Cortex of kidney (tissue), 1 donor: ENCODE measurements at places on chromosomes 7 and 10.

- no peak for DNase-seq
These were observed 9.8 kb downstream of the UPP1 start for GRCh38 chr7:48098846-48099245.

DNA sequence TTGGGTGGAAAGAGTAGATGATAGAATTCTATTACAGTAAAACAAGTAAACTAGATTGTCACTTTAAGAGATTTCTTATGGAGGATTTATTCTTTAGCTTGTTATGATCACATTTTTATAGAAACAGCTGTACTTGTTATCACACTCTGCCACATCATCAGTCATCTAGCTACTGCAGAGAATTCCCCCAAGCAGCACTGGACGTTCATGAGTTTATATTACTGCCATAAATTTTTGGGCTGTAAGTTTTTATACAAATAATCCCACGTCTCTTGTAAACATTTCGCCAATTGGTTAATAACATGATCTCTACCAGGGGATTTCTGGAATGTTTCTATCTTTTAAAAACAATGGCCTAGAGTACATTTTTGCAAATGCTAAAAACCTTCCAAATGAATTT is 238.8 kb downstream of the POLR1F start:
- DNase-seq, result no peak

- DNase-seq, result no peak
These were observed 38.7 kb downstream of the CALML5 start for GRCh38 chr10:5460468-5461202.

DNA sequence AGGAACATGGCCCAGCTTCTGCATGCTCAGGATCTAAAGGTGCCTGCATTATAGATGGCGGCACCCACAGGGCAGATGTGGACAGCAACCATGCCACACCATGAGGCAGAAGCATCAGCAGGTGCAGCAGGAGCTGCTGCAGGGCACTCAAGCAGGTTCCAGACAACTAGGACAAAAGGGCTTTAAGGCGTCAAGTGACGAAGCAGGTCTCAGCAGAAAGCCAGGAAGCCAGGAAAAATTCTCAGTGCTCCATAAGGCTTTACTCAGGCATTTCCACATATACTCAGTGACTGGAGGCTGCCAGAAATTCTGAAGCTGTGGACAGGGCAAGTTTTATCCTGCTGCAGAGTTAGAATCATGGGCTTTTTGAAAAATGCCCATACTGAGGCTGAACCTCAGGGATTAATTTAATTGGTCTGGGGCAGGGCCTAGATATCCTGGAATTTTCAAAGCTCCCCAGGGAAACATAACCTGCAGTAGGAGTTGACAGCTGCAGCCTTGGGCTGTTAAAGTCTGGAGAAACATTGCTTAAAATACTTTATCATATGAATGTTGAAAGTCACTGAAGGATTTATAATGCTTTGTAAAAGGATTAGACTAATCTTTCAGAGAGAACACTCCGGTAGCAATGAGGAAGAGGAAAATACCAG is 68.1 kb upstream of the RNF148 start:
- no peak for DNase-seq

GRCh38 chr7:106660862-106661720 is at the start of gene CCDC71L:
Gene CCDC71L (minus strand): TSS chr7:106661158. CDS start chr7:106660896, 262 bp downstream.
- DNase-seq, result no peak

DNA sequence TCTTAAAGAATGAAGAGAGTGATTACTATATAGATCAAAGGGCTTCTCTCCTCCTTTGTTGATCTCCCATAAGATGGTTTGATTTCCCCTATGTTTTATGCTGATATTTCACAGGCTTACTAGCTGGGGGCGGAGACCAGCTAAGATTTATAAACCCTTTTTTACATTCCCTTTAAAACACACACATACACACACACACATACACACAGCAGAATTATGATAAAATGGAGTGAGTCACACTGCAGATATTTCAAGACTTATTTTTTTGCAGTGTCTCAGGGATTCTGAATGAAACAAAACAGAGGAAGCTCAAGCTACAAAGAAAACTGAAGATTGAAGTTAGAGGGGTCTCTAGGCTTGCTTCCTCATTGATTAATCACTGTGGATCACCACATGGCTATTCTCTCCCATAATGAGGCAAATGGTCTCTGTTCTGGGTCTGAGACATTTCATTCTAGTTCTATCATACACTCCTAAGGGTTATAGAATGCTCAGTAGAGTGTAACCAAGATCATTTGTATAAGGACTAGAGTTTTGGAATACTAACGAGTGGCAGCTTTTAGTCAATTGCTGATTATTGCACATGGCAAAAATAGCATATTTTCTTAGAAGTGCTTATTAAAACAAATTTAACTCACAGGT is 18.6 kb downstream of the INA start:
- no peak for DNase-seq

- DNase-seq, result no peak
These were observed 15.0 kb downstream of the DAGLB start for GRCh38 chr7:6432781-6433180.

DNA sequence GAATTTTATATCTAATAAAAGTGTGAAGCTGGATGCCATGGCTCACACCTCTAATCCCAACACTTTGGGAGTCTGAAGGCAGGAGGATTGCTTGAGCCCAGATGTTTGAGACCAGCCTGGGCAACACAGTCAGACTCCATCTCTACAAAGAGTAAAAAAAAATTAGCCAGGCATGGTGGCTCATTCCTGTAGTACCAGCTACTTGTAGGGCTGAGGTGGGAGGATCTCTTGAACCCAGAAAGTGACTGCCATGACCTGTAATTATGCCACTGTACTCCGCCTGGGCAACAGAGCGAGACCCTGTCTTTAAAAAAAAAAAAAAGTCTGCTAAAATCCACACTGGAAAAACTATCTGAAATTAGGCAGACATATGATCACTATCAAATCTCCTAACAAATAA is 7.6 kb downstream of the JMJD1C start:
- DNase-seq, result no peak

- DNase-seq, result no peak
These were observed 13.3 kb upstream of the PAPSS2 start for GRCh38 chr10:87646192-87646909.

DNA sequence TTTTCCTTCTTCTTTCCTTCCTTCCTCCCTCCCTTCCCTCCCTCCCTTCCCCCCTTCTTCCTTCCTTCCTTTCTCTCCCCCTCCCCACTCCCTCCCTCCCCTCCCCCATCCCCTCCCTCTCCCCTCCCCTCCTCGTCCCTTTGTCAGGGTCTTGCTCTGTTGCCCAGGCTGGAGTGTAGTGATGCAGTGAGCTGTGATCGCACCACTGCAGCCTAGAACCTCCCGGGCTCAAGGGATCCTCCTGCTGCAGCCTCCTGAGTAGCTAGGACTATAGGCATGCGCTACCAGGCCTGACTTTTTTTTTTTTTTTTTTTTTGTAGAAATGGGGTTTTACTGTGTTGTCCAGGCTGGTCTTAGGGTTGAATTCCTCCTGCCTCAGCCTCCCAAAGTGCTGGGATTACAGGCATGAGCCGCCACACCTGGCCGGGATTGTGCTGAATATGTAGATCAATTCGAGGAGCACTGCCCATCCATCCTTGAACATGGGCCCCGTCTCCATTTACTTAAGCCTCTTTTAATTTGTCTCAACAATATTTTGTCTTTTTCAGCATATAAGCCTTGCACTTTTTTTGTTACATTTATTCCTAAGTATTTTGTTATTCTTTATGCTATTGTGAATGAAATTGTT is 23.4 kb downstream of the GRIFIN start:
- DNase-seq, result no peak

GRCh38 chr7:10484767-10485166 is 488.9 kb upstream of the PHF14 start:
- DNase-seq, result no peak

- no peak for DNase-seq
These were observed 198.3 kb downstream of the RPS24 start for GRCh38 chr10:78231939-78232338.

DNA sequence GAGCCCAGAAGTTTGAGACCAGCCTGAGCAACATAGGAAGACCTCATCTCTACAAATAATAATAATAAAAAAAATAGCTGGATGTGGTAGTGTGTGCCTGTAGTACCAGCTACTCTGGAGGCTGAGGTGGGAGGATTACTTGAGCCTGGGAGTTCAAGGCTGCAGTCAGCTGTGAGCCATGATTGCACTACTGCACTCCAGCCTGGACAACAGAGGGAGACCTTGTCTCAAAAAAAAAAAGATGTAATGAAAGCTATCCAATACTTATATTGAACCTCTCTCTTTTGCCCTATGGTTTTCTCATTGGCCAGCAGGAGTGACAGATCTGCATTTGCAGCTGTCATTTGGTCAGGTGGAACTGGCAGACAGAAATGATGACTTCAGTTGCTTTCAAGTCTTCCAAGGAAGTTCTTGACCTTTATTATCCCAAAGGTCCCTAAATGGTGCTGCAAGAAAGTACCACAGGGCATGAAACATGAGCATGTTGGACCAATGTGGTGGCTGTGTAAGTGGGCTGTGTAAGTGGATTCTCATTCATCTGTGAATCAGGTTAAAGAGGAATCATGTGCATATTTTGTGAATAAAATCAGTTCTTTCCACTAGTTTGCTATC is 99.4 kb downstream of the CALD1 start:
- DNase-seq, result no peak

DNA sequence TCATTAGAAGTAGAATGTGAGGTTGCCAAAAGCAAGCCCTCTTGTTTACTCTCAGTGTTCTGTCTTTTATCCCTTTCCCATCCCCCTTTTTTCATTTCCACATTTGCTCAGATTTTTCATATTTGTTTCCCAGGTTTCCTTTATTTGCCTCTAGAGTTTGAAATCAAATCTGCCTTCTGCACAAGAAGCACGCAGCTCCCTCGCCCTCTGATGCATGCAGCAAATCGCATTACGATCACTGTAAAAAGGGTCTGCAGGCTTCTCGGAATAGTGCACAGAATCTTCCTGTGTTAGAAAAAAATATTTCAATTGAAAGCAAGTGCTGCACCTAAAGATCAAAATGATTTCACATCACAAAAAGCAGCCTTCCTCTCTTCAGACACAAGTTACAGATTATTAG is 129.0 kb downstream of the GPAM start:
- no peak for DNase-seq

DNA sequence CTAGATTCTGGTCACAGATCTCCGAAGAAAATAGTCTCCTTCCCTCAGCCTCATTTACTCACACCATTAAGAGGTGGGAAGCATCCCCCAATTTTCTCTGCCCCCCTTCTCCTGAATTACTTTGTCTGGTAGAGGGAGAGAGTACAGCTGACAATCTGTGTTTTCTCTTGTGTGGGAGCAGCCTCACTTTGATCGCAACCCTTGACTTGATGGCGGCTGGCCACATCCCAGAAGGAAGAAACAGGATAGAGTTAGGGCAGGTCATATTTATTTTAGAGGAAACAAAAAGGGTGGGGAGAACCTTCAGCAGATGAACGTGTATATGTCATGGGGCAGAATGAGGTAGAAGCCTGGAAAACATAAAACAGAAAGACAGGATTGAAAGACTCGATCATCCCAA is 82.4 kb upstream of the FAM171A1 start:
- no peak for DNase-seq

DNA sequence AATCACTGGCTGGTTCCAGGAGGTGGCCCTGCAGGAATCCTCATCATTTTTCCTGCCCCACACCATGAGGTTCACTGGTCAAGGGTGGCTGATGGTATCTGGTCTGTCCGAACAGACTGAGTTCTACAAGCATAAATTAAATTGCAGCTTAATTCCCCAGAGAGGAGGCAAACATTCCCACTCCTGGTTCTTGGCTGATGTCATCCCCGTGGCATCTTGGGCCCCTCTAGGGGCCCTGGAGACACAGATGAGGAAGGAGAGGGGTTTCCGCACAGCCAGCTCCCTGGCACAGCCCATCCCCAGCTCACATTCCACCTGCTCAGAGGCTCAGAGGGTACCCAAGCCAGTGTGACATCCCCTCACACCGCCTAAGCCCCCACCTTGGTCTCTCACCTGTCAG is 5.3 kb upstream of the KLRG2 start:
- no peak for DNase-seq

- DNase-seq, result no peak
These were observed 125.0 kb downstream of the DNAJB6 start for GRCh38 chr7:157461573-157462418.

DNA sequence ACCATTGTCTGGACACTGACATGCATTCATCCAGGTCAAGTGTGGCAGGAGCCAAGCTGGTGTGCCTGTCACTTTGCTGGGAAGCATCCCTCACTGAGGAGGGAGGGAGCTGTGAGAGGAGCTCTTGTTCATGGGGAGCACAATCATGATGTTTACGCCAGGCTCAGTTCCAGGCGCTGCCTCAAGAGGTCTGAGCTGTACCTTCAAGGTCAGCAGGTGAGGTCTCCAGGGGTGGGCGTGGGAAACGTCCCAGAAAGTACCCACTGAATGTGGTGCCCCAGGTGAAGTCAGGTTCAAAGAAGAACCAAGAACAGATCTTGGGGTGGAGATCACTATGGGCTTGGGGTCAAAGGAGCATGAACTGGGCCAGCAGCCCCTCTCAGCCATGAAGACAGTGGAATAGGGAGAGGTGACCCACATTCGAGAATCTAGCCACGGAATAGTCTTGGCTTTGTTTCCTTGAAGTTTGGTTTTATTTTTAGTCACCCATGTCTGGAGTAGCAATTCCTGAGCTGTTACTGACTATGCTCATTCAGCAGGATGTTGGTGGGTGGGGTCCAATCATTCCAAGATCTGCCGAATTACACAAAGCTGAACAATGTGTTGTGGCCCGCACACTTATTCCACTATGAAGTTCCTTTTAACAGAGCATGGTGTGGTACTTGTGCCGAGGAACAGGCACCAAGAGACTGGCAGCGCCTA is 29.3 kb downstream of the NPS start:
- DNase-seq, result no peak

GRCh38 chr7:83799333-83799732 is 150.4 kb upstream of the SEMA3E start:
- DNase-seq, result no peak

DNA sequence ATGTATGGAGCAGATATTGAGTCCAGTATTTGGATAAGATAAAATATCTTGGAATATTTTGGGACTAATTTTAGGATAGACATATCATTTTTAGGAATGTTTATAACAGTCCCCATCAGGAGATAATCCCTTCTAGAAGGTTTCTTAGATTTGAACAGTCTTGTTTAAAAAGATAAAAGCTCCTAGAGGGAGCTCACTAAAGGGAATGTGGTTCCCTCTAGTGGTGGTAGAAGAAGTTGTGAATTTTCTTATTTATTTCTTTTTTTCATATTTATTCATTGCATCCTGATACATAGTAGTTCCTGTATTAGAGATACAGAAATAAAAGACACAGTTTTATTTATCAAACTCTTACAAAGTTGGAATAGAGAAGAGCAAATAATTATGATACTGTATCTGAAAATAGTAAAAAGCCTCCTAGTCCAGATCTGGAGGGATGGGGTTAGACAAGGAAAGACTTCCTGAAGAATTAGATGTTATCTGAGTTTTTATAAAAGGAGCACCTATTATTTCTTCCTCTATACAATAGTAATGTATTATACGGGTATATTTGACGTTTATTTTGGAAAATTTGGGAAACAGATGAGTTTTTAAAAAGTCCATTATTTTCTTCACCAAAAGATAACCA is 24.5 kb upstream of the KLF14 start:
- DNase-seq, result no peak

- no peak for DNase-seq
These were observed at the start of gene TRIM8 for GRCh38 chr10:102644066-102644645. Gene TRIM8 (plus strand): TSS chr10:102644479. CDS start chr10:102644618, 139 bp downstream.
